ENCODE measurements at places on chromosomes 7 and 10. TPM values are rescaled to one million over a fixed set of nuclear protein-coding genes. Genes with fewer than 3 reads are reported as not detected.

The OR6B1 gene
- not detected for total RNA-seq

The PTPRN2 gene
- total RNA-seq = 0.72 TPM

The NFKB2 gene
- 98.0 TPM for total RNA-seq

The CABCOCO1 gene
- total RNA-seq = 0.54 TPM

The NCOA4 gene
- total RNA-seq = 107 TPM

The POLR2J2 gene
- 0.75 TPM for total RNA-seq

The H2BK1 gene
- total RNA-seq = not detected

The CACNA2D1 gene
- 8.3 TPM for total RNA-seq

The PTPN20 gene
- total RNA-seq = 4.5 TPM

All from A549 treated with CpdA at 1 μM for 4 hours (cell line).